ENCODE measurements at places on chromosomes 16 and 17. TPM values are rescaled to one million over a fixed set of nuclear protein-coding genes. Genes with fewer than 3 reads are reported as not detected.

DNA sequence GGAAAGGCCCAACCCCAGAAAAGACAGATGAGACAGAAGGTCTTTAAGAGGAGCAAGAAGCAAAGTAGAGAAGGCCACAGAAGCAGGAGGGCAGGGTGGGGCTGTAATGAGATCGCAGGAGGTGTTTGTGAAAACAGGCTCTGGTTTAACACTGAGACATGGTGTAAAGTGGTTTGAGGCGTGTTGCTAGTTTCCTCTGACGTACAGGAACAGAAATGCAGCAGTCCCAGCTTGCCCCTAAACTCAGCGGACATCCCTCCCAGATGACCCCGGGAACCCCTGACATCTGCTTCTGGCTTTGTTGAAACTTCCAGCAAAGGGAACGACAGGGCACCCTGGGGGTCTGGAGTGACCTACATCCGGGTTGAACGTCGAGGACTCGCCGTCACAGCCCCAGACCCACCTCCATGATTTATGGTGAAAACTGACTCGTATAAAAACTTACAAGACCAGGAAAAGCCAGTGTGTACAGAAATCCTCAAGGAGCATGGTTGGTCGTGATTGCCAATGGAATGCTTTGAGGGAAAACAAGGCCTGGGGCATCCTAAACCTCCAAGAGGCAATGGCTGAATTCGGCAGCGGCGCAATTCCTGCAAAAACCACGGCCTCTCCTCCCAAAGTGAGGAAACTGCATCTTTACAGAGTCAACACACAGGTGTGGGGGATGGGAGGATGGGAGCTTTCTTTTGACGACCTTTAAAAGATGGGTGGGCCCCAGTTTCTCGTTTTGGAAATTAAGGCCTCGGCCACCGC lies 25.8 kb downstream of the LITAF start:
- no peak for DNase-seq

DNA sequence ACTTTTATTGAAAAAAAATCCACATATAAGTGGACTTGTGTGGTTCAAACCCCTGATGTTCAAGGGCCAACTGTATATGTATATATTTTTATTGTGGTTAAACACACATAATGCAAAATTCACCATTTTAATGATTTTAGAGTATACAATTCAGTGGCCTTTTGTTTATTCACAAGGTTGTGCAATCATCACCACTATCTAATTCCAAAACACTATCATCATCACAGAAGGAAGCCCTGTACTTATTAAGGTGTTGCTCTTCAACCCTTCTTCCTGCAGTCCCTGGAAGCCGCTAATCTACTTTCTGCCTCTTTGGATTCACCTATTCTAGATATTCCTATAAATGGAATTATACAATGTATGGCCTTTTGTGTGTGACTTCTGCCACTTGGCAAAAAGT lies 23.0 kb downstream of the MAP2K6 start:
- DNase-seq: no peak

DNA sequence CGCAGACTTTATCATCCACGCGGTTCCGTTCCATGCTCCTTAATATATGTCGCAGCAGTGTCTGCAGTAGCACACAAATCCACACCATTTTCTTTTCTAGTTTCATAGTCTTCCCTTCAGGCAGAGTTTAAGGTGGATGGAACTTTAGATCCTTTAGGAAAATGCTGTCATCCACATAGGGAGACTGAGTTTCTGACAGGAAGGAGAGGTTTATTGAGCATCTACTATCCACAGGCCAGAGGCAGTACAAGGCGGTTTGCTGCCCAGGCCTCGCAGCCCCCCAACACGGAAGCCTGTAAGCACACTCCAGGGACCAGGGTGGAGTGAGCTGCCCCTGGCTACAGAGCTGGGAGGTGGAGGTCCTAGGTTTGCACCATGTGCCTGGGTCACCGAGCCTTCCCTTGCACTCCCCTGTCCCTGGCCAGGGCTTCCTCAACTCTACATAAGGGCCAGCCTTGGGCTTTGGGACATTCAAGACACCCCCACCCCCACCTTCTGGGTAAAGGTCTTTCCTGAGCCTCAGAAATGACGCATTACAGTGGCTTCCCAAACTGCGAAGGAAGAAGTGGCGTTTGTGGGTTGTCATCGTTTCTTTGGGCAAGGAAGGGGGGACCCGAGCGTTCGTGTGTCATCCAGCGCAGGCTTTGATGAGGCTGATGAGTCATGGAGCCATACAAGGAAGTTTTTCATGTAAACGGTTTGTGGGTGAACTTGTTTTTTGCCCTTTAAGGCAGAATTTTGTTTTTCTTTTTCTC lies 146.5 kb upstream of the PLCG2 start:
- DNase-seq: no peak

GRCh38 chr16:89623511-89624261 lies 10.2 kb downstream of the DPEP1 start:
- peak; percentile 66 for DNase-seq

DNA sequence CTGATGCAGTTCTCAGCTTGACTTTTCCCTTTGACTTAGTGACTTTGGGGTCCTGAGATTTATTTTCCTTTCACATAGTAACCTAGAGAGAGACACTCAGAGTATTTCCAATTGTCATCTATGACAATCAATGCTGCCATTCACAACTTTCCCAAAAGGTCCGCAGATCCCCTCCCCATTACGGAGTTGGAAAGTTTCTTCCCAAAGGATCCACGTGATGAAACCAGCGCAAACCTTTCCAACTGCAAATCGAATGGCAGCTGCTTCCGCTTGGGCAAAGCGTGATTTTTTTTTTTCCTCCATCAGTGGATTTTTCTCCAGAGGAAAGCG lies 538 bp upstream of the FCSK start:
- no peak for DNase-seq

GRCh38 chr17:57604771-57605674 lies 140.1 kb downstream of the CCDC182 start:
- DNase-seq: no peak

GRCh38 chr16:6317934-6318333 lies 1014.7 kb upstream of the RBFOX1 start:
- DNase-seq: no peak

GRCh38 chr17:65079489-65079900 lies 23.0 kb upstream of the GNA13 start:
- DNase-seq: no peak

DNA sequence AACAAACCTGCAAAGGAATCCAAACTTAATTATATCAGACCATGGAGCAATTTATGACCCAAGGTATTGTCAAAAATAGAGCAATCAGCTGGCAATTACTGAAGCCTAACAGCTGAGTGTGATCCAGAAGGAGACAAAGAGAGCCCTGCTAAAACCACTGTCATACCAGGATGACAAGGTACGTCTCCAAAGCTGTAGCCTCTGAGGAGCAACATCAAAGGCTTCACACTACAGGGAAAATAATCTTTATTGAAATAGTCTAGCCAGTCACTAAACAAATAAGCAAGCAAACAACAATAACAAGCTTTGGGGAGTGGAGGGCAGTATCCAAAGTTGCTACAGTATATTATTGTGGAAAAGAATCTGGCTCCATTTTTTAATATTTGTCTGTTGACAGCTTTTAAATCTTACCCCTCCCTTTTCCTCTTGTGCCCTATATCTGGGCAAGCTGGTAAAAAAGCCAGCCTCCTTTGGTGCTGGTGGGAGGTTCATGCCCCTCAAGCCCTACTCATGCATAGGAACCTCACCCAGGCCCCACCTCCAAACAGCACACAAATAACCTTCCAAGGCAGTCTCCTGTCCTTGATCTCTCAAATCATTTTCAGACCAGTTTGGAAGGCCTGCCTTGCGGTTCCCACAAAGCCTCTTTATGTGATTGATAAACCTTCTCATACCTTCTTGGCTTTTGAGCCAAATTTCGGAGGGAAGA lies 73.7 kb downstream of the ITFG1 start:
- DNase-seq: no peak

DNA sequence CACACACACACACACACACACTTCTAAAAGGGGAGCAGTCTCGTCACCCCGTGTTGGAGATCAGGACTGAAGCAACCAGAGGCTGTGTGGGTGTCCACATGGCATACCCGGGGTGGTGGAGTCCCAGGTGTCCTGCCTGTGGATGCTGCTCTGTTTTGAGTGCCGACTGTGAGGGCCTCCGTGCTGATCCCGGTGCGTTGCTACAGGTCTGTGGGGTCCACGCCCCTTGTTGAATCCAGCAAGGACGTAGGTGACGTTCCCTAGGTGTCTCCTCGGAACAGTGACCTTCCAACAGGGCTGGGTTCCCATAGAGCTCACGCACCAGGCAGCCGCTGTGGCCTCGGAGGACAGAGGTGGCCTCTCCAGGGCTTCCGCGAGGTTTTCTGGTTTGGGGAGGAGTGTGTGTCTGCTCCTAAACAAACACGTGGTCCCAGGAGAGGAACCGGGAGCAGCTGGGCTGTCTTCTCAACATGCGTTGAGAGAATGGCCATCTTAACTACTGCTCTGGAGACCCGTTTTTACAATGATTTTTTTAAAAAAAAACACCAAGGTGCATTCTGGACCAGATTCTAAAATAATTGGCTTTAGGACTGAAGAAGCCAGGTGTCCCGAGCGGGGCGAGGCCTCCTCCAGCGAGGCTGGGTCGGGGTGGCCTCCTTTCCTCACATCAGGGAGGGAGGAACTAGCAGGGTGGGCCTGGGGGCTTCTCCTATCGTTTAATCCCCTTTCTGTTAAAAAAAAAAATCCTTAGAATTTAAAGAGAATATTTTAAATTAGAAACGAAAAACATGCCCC lies 100.6 kb upstream of the ZNF750 start:
- no peak for DNase-seq

- DNase-seq: no peak
These were observed 8.3 kb downstream of the BANP start for GRCh38 chr16:87959391-87959990.

- DNase-seq: no peak
These were observed 13.6 kb downstream of the HSD11B2 start for GRCh38 chr16:67444259-67445125.

GRCh38 chr17:56694825-56695224 lies 101.3 kb downstream of the NOG start:
- no peak for DNase-seq

- DNase-seq: peak; percentile 30
These were observed 105.2 kb downstream of the RPTOR start for GRCh38 chr17:80649672-80650330.

GRCh38 chr16:31073142-31073969 lies 684 bp downstream of the ZNF668 start:
- peak; percentile 72 for DNase-seq

DNA sequence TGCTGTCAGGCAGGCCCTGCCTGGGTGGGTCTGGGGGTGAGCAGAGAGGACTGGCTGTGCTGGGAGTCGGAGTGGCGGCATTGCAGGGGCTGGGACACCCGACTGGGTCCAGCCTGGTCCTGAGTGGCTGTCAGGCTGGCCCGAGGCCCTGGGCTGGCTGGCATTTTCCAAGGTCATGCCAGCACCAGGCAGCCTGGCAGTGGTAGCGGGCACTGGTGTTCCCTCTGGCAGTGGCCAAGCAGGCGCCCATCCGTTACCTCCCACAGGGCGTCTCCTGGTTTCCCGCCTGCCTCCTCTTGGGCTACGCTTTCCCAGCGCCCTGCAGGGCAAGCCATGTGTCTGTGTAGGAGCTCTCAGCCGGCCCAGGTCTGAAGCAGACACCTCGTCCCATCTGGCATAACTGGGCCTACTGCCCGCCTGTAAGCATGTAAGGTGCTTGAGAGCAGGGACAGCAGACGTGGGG lies 5.7 kb upstream of the PKMYT1 start:
- DNase-seq: no peak

DNA sequence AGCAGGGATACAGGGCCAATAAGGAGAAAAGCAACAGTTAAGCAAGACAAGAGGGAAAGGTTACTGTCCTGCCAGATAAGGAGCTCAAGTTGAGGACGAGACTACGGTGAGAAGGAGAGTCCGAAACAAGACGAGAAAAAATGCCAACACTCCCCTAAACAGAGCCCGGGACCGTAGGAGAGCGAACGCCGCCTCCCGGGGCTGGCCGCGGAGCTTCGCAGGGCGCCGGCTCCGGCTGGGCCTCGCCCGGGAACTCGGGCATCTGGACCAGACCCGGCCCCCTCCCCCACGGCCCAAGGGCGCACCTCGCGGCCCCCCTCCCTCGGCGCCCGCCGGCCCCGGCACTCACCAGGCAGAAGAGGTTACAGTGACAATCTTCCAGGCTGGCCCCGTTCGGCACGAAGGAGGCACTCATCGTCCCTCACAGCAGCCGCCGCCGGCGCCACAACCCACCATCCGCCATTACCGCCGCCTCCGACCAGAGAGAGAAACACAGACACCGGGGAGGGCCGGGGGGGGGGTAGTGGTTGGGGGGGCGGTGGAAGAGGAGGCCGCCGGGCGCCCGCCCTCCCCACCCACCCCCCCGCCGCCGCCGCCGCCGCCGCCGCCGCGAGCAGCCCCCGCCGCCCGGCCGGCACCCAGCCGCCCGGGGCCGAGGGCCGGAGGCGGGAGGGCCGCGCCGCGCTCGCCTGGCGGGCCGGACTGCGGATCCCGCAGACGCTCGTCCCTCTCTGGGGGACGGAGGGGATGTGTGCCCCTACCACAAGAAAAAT lies at the start of gene MED13:
Gene MED13, minus strand, starts transcription at position 488 of the 773 bp plus-strand sequence. Its CDS starts 73 bp downstream, at position 415.
- no peak for DNase-seq

- DNase-seq: no peak
These were observed 28.1 kb downstream of the PMP22 start for GRCh38 chr17:15237106-15237425.

DNA sequence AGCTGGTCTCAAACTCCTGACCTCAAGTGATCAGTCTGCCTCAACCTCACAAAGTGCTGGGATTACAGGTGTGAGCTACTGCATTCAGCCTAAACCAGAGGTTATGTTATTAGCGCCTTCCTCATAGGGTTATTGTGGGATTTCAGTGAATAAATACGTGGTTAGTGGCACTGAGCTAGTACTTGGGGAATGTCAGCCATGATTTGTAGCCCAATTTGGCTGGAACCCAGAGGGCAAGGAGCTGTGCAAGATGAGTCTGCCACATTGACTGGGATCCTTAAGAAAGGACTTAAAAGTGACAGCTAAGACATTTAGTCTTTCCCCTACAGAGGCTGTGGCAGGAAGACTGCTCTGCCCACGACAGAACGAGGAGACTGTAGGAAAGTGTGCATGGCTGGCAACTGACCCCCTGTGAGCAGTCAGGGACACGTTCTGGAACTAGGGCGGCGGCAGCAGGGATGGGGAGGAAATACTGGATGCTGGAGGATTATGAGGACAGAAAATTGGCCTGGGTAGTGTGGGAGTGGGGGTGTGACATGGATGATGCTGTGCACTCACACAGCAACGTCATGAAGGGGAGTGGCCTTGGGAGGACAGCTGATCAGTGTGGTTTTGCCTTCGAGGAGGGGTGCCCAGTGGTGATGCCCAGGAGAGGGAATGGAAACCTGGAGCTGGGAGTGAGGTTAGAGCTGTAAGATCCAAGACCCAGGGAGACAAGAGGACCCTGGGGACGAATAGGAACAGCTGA lies 14.6 kb downstream of the ATP5PD start:
- DNase-seq: no peak

- no peak for DNase-seq
These were observed 258.2 kb upstream of the PMFBP1 start for GRCh38 chr16:72430121-72430520.

- no peak for DNase-seq
These were observed 73.2 kb downstream of the NT5M start for GRCh38 chr17:17376362-17376761.

KRT39 gene
- total RNA-seq: not detected

KCNAB3 gene
- 0.32 TPM for total RNA-seq

ZNF764 gene
- total RNA-seq: 4.5 TPM

HOXB3 gene
- total RNA-seq: 7.5 TPM

CCDC102A gene
- total RNA-seq: 9.4 TPM

KCNJ18 gene
- not detected for total RNA-seq

CPHXL2 gene
- not detected for total RNA-seq

MAFG gene
- 24.2 TPM for total RNA-seq
